ENCODE measurements at places on chromosomes 3 and 15. TPM values are rescaled to one million over a fixed set of nuclear protein-coding genes. Genes with fewer than 3 reads are reported as not detected.

Gene C15orf40
- 3.5 TPM for total RNA-seq

Gene GABRG3
- not detected for total RNA-seq

Gene CSTA
- not detected for total RNA-seq

Gene THAP10
- total RNA-seq: 1.0 TPM

Gene RBMS3
- total RNA-seq: 26.7 TPM

Gene ZBTB20
- 64.1 TPM for total RNA-seq

Gene RETNLB
- total RNA-seq: not detected

Gene CCDC13
- 0.17 TPM for total RNA-seq

Gene DUOXA2
- total RNA-seq: not detected

Gene ZPLD1
- 74.8 TPM for total RNA-seq

Gene UBL7
- total RNA-seq: 31.2 TPM
